Stomach (tissue), 19 donors: ENCODE measurements at places on chromosomes 11 and 22.

- DNase-seq = no peak
Observed at GRCh38 chr11:109140857-109141515, 281.0 kb upstream of the C11orf87 start.

DNA sequence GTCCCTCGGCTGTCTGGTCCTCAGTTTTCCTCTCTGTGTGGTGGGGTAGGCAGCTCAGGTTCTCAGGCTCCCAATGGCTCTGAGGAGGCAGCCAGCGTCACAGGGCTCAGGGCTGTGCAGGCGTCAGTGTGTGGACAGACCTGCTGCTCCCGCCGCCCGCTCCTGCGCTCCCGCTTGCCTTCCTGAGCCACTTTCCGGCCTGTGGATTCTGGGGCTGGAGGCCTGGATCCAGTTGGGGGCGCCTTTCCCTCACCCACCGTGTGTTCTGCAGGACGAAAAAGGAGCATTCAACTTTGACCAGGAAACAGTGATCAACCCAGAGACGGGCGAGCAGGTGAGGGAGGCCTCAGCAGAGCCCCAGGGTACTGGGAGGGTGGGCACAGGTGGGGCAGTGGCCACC lies 14.7 kb downstream of the DPP3 start:
- no peak for DNase-seq

GRCh38 chr22:24693379-24693778 lies 81.1 kb downstream of the PIWIL3 start:
- DNase-seq = no peak

GRCh38 chr22:17303840-17304779 lies 65.2 kb upstream of the CECR2 start:
- DNase-seq = peak; percentile 21

DNA sequence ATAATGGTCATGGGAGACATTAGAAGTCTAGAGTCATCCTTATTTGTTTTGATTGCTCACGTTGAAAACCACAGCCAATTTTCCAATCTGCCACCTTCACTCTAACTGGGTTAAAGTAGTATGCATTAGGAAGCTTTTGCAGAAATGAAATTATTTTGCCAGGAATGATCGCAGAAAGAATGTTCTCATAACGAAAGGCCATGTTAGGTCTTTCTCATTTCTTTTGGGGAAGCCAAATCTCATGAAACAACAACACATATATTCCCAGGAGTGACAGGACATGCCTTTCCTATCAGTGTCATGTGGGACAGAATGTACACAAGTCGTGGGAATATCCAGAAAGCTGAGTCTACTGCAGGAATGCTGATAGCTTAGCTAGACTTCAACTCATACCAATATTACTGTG lies 386.3 kb downstream of the AASDHPPT start:
- DNase-seq = no peak

DNA sequence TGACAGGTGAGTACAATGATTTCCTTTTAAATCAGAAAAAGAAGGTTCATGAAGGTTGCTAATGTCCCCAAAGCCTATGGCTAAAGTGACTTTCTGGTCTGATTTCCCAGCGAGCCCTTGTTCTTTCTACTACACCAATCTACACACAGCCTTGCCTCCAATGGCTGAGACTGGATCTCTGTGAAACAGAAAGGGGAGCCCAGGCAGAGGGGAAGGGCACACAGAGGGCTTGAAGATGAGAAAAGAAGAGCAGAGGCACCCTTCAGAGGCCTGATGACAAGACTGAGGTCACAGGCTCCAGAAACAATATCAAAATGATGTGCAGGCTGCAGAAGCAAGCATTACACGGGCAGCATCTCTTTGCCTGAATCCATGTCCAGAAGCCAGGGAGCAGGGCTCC lies 1.5 kb downstream of the SYN3 start:
- no peak for DNase-seq

GRCh38 chr11:33021501-33021900 lies 5.8 kb downstream of the DEPDC7 start:
- DNase-seq = no peak

GRCh38 chr11:42779555-42779954 lies 532.2 kb upstream of the API5 start:
- peak; percentile 6 for DNase-seq

DNA sequence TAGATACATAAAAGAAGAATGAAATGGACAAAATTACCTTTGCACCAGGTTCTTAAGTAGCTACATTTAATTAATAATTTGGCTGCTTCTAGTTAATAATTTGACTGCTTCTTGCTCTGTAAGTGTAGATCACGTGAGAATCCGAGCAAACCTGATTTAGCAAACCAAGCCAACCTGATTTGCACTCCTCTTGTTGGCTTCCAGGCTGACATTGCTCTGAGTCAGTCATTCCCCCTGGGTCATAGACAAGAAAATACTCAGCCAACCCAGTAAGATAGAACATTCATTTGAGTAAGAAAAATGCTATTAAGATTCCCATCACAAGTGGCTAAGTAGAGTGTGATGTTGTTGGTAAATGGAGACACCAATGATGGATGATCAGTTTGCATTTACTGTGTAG lies 304.1 kb downstream of the C11orf87 start:
- DNase-seq = no peak

- no peak for DNase-seq
Observed at GRCh38 chr22:40323681-40324171, 22.6 kb upstream of the ADSL start.

- peak; percentile 49 for DNase-seq
Observed at GRCh38 chr11:6746086-6746618, 25.6 kb downstream of the OR2AG2 start.

DNA sequence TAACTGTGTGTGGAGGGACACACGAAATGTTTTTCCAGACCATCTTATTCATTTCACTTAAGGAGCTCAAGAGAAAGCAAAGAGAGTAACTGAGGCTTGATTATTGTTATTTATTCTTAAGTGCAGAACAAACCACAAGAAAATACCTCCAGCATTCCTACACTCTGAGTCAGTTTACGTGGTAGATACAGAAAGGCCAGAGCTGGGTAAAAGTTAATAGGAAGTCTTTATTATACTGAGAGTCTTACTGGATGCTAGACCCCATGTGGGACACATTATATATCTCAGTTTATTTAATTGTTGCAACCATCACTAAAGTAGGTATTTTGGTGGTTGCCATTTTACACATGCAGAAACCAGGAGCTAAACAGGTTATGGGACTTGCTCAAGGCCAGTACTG lies 261.4 kb upstream of the POU2AF2 start:
- no peak for DNase-seq

DNA sequence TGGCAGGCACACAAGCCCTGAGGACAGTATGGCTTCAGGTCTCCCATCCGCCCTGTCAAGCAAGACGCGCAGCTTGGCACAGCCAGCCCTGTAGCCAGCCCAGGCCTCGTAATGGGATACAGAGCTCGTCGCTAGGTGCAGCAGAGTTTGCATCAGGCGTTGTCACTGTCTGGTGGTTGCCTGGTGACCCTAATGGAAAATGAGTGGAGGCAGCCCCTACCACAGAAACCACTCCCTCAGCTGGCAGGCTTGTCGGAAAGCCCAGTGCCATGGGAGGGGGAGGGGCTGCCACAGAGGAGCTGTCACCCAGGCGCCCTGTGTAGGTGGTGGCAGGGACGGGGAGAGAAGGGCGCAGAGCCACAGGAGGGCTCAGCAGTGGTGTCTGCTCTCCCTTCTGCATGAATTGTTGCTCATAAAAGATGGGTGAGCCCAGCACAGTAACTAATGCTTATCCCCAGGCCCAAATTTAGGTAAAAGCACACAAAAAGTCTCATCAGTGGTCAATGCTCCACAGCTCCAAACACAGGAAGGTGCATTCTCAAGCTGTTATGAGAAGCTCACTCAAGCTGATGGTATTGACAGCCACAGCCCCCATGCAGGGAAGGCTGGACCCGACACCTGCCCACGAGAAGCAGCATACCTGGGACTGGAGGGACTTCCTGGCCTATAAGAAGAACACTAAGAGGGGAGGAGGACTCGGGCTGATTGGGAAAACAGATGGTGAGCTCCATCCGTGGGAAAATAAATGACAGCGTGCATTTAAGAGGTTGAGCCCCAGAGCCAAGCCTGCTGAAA lies 164.6 kb downstream of the ETS1 start:
- DNase-seq = peak; percentile 35

DNA sequence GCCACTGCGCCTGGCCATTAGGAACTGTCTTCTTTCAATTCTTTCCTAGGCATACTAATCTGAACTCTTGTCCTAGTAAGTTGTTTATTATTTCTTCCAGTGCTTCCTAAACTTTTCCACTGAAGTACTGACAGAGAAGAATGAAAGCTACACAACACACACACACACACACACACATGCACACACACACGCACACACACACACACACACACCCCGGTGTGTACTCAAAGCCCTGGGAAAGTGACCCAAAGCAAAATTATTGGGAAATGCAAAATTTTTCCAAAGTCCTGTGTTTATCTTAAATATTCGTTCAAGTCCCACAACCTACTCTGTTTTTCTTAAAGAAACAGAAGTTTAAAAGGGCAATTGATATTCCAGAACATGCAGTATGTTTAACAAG lies 19.4 kb upstream of the SIK2 start:
- DNase-seq = no peak

DNA sequence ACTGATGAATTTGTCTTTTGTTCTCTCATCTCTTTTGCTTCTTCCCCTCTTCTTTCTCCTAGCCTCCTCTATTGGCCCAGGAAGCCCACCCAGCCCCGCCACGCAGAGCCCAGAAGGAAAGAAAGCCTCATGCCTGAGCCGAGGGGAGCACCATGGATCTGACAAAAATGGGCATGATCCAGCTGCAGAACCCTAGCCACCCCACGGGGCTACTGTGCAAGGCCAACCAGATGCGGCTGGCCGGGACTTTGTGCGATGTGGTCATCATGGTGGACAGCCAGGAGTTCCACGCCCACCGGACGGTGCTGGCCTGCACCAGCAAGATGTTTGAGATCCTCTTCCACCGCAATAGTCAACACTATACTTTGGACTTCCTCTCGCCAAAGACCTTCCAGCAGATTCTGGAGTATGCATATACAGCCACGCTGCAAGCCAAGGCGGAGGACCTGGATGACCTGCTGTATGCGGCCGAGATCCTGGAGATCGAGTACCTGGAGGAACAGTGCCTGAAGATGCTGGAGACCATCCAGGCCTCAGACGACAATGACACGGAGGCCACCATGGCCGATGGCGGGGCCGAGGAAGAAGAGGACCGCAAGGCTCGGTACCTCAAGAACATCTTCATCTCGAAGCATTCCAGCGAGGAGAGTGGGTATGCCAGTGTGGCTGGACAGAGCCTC lies 3.8 kb downstream of the ZBTB16 start:
- no peak for DNase-seq

DNA sequence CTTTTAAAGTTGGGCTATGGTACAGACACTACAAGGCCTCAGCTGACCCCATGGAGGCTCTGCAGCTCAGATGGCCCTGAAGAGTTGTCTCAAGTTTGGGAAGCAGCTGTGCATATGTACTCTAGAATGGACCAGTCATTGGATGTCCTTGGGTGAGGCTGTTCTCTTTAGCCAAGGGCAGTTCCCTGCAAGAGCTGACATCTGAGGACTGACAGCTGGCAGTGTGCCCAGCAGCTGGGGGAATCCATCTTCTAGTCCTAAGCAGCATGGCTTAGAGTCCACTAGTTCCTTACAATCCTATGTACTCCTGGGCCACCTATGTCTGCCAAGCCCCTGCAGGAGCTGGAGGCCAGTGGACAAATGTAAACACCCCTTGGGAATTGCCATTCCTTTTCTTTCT lies 76.5 kb downstream of the C11orf91 start:
- DNase-seq = no peak

GRCh38 chr11:130617001-130617400 lies 168.6 kb downstream of the ADAMTS15 start:
- no peak for DNase-seq

GRCh38 chr11:114169321-114169749 lies 109.8 kb downstream of the ZBTB16 start:
- no peak for DNase-seq

GRCh38 chr11:23574149-23574548 lies 713.9 kb upstream of the CCDC179 start:
- DNase-seq = no peak

DNA sequence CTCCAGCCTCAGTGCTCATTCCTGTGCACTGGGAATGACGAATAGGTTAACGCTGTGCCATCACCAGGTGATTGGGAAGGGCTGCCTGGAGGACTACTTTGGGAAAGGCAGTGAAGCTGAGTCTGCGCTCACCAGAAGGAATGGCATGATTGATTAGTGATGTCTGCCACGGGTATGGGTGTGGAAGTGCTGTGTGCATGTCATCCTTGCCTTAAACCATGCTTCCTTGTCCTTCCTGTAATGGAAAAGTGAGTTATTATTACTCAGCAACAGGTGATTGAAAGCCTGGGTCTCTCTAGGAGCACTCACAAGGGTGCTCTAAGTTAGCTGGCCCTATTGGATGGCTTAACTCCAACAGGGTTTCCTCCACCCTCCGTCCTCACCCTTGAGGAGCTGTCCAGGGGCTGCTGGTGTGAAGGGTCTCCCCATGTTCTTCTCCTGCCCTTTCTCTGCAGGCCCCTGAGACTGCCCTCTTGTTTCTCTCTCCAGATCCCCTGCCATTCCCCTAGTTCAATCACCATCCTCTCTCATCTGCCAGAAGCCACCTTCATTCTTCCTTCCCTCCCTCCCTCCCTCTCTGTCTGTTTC lies 121.9 kb upstream of the NECTIN1 start:
- no peak for DNase-seq

GRCh38 chr22:20228939-20229272 lies 39.2 kb downstream of the RTN4R start:
- no peak for DNase-seq
